Fibroblast of skin of scalp (primary cell): ENCODE measurements at places on chromosomes 2 and 18.
A peak's percentile ranks its signal among the peaks of the same experiment; 100 is the strongest.

DNA sequence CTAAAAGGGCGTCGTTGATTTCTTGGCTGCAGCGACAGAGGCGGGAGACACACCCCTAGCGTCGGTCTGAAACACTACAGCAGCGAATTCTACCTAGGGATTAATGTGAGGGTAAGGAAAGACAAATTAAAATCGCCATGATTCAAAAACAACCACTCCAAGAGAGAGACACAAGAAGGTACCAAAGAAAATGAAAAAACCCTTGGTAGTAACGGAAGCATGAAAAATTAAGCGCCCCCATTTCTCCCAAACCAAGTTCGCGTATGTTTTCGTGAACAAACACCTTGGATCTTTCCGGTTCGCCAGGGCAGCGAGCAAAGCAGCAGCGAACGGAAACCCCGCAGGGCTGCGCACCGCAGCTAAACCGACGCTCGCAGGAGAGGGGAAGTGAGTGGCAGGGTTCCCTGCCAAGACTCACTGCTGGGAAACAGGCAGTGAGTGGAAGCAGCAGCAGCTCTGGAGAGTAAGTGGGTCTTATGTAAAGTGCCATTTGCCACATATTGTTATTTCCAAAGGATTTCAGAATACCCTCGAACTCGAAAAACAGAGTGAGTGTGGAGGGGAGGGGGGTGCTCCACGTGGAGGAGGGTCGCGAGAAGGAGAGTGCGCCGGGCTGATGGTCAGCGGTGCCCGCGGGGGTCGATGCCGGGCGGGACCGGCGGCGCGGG, 1.0 kb downstream of the PPP3R1 start:
- DNase-seq: peak; percentile 73

DNA sequence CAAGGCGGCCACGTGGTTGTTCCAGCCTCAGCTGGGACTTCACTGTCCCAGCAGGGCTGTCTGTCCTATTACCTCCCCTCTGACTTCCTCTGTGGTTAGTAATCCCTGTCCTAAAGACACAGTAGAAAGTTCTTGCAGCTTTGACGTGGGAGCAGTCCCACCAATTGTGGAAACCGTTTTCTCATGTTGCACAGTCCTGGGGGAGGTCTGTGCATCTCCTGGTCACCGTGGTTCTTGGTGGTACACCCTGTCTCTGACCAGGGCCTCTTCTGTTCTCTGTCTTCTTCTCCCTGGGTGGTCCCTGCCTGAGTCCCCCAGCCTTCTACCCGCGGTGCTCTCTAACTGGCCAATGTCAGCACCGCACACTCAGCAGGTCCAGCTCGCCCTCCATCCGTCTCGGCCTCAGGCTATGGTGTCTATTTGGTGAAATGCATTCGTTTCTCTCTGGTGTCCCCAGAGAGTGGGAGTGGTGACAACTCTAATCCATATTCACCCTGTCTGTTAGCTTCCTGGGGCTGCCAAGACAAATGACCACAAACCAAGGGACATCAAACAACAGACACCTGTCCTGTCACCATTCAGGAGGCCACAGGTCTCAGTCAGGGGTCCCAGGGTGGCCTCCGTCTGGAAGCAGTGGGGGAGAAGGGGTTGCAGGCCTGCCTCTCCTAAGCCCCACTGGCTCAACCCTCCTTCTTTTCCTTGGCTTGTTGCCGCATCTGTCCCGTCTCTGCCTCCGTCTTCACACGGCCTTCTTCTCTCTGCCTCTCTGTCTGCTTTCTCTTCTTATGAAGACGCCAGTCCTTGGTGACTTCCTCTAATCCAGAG, 99.8 kb downstream of the SH3BP4 start:
- DNase-seq: peak; percentile 84

- DNase-seq: no peak
Observed at GRCh38 chr2:88321449-88322248, 130.8 kb downstream of the FOXI3 start.

DNA sequence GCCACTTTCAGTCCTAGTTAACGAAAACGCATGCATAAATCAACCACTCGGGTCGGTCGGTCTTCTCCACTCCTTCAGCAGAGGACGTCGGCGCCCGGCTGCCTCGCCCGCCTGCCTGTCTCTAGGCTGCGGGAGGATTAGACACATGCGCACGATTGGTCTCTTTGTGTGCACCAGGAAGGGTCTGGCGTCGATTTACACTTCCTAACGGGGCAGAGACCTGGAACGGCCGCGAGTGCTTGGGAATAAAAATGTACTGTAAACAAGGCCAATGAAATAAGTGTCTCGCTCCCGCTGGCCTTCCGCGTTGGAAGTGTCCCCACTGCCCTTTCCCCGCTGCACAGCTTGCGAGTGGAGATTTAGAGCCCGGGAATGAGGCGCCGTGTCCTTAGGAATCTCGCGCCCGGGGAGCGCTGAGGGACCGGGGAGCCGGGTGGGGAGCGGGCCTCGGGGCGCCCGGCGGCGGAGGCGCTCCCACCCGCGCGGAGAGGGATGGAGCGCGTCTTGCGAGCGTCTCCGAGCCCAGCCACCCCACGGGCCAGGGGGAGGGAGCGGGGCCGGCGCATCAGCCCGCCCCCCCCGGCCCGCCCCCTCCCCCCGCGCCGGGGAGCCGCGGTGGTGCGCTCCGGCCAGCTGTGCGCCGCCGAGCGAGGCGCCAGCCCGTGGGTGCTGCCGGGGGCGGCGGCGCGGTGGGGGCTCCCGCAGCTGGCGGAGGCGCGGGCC, at the start of gene DOK6:
TSS of gene DOK6 (plus strand) at position 636 of the 723 bp plus-strand sequence.
- peak; percentile 81 for DNase-seq

- no peak for DNase-seq
Observed at GRCh38 chr2:193528458-193528857, 1333.7 kb upstream of the TMEFF2 start.

DNA sequence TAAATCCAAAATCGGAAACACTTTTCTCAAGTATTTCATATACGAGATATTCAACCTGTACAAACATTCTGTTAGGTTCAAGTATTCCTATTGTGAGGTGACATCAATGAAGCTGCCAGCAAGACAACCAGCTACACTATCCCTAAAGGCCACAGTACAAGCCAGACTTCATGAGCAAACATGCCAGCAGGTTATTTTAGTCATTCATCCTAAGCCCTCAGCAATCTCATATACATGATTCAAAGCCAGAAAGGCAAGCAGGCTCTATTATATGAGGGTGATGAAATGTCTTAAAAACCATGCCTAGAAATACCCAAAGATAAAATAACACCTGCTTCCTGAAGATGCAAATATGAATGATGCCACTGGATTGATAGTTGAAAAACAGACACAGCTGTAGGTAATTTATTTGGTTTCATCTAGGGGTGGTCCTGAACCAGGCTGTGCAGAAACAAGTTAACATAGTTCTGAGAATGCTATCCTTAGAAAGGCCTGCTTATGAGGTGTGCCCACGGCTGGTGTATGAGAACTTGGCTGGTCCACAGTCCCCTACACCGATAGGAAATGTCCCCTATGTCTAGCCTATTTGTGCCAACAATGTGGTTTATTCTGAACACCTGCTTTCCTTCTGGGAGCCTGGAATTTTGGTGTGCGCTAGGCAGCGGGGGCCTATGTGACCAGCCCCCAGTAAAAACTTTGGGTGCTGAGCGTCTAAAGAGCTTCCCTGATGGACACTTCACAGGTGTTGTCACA, 48.2 kb upstream of the KIDINS220 start:
- no peak for DNase-seq

- DNase-seq: no peak
Observed at GRCh38 chr18:1302861-1303260, 398.2 kb downstream of the ADCYAP1 start.

- DNase-seq: no peak
Observed at GRCh38 chr18:61096226-61096625, 237.0 kb upstream of the CDH20 start.

DNA sequence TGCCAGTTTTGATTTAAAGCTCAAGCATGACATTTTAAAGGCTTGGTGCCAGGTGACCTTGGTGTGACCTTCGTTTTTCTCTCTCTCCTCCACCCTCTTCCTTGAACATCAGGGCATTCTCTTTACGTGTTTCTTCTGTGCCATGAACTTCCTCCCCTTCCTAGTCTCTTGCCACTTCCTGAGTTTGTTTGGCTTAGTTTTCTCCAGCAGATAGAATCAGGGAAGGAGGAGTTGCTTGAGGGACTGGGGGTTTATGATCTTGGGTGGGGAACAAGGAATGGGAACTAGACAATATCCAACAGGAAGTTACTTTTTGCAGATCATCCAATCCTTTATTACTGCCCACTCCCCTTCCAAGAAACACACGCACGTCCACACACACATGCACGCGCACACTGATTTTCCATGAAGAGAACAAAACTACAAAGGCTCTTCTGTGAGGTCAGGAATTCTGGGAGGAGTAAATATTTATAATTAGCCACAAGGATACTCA, 210.6 kb upstream of the EPAS1 start:
- DNase-seq: no peak
